Cortex of kidney (tissue), 1 donor: ENCODE measurements at places on chromosomes 11 and 22.

GRCh38 chr11:95144313-95145235 lies 54.9 kb downstream of the ENDOD1 start:
- no peak for DNase-seq

- no peak for DNase-seq
These were observed 961 bp downstream of the SUSD2 start for GRCh38 chr22:24181996-24182899.

GRCh38 chr11:74157169-74157568 lies 13.6 kb downstream of the C2CD3 start:
- DNase-seq = no peak

GRCh38 chr11:111698852-111699559 lies 67.2 kb downstream of the PPP2R1B start:
- no peak for DNase-seq

DNA sequence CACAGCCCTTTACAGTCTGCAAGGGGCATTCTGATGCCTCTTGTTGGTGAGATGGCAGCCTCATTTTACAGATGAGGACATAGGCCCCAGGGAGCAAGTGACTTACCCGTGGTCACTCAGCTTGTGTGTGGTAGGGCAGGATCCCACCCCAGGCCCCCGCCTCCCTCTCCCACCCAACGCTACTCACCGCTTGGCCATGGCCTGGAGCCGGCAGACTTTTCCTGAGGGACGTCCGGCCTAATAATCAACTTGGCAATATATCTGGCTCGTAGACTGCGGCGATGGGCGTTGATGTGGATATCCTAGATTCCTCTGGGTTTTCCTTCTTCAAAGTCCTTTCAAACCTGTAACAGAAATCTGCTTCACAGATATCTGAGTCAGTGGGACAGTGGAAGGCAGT lies 57.1 kb downstream of the ARHGAP8 start:
- DNase-seq = no peak

- DNase-seq = no peak
These were observed 9.5 kb downstream of the ATXN10 start for GRCh38 chr22:45680932-45681700.
